Smooth muscle cell of the brain vasculature (primary cell): ENCODE measurements at places on chromosomes 12 and 14.
A peak's percentile ranks its signal among the peaks of the same experiment; 100 is the strongest.

DNA sequence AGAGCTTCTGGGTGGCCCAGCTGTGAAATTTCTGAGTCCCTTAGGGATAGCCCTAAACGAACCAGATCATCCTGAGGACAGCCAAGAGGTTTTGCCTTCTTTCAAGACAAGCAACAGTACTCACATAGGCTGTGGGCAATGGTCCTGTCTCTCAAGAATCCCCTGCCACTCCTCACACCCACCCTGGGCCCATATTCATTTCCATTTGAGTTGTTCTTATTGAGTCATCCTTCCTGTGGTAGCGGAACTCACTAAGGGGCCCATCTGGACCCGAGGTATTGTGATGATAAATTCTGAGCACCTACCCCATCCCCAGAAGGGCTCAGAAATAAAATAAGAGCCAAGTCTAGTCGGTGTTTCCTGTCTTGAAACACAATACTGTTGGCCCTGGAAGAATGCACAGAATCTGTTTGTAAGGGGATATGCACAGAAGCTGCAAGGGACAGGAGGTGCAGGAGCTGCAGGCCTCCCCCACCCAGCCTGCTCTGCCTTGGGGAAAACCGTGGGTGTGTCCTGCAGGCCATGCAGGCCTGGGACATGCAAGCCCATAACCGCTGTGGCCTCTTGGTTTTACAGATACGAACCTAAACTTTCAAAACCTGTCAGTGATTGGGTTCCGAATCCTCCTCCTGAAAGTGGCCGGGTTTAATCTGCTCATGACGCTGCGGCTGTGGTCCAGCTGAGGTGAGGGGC, 38.9 kb downstream of the DAD1 start:
- peak; percentile 49 for DNase-seq

DNA sequence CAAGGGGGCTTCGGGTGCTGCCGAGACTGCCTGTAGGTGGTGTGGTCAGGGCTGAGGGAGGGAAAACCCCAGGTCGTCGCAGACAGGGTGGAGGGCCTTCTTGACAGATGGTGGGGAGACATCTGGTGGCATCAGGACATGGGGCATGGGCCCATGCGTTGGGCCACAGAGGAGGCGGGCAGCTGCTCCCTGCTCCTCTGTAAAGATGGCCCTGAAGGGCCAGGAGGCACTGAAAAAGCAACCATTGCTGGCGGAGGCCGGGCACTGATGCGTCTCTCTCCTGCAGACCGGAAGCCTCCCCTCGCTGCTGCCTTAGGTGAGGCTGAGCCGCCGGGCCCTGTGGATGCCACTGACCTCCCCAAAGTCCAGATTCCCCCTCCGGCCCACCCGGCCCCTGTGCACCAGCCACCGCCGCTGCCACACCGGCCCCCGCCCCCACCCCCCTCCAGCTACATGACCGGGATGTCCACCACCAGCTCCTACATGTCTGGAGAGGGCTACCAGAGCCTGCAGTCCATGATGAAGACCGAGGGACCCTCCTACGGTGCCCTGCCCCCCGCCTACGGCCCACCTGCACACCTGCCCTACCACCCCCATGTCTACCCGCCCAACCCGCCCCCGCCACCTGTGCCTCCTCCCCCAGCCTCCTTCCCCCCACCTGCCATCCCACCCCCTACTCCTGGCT, 28.8 kb downstream of the CCNK start:
- no peak for DNase-seq

DNA sequence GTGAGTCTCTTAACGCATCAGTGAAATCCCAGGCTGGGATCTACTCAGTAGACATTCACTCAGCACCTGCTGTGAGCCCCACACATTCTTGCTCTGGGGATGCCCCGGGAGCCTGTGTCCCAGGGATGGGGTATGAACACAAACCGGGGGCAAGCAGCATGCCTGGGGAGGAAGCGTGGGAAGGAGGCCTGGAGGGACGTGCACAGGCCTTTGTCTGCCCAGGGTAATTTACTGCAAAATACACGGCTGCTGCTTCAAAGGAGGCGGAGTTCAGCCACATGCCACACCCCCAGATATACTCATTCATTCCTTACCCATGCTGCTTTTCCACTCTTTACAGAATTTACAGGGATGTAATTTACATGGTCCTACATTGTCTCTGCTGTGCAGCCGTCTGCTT, 187.8 kb downstream of the ADGRD1 start:
- no peak for DNase-seq

GRCh38 chr12:120429368-120429767, 8.5 kb upstream of the COX6A1 start:
- no peak for DNase-seq

DNA sequence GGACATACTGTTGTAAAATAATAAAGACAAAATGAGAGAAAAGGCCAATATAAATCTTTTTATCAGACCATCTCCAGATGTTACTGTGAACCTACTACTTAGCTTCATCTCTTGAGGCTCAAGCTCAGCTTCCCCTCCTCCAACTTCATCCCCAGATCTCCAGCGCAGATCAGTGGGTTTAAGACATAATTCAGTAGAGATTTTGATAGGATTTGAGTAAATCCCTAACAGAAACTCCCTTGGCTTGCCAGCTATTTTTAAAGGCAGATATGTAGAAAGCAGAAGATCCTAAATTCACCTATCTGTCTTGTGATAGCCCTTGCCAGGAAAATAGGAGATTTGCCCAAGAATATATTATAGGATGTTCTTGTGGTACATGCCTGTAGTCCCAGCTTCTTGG, 236.7 kb downstream of the FBXL14 start:
- DNase-seq: no peak

GRCh38 chr12:15047611-15048010, 74.8 kb downstream of the PDE6H start:
- no peak for DNase-seq

GRCh38 chr12:43835656-43836474, at the start of gene TMEM117:
TMEM117 (plus strand) TSS chr12:43836081.
- DNase-seq: no peak

GRCh38 chr12:89949457-89950195, 241.0 kb upstream of the ATP2B1 start:
- no peak for DNase-seq

- DNase-seq: no peak
Observed at GRCh38 chr12:55637467-55637866, 775 bp downstream of the OR10P1 start.

- no peak for DNase-seq
Observed at GRCh38 chr12:102010265-102010994, 51.4 kb downstream of the WASHC3 start.

DNA sequence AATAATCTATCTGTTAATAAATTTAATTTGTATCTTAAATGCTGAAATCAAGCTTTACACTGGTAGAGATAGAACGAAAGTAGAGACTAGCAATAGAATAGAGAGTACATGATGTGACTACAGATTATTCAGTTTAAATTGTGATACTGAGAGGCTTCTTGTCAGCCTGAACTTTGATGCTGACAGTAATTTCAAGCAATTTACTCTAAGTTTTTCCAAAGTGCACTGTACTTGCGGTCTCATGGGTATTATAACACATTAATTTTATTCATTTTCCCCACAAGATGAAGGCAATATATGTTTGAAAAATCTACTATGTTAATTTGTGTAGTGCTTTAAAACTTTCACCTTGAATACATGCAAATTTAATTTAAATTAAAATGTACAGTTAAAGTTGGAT, 914.0 kb upstream of the FBXO33 start:
- DNase-seq: no peak

GRCh38 chr12:49368240-49368600, 958 bp downstream of the SPATS2 start:
- DNase-seq: no peak

DNA sequence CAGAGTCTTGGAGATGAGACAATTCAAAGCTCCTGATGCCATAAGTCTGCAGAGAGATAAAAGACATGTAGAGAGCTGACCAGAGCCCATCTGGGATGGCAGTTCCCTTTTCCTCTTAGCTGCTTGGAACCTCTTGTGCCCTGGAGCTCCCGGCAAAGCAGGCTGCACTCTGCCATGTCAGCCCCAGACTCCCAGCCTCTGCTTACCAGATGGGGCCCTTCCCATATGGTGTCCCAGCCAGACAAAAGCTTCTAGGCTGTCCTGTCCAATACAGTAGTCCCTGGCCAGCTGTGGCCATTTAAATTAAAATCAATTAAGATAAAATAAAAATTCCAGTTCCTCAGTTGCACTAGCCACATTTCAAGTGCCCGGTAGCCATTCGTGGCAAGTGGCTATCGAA, 303.9 kb downstream of the TTC6 start:
- no peak for DNase-seq

DNA sequence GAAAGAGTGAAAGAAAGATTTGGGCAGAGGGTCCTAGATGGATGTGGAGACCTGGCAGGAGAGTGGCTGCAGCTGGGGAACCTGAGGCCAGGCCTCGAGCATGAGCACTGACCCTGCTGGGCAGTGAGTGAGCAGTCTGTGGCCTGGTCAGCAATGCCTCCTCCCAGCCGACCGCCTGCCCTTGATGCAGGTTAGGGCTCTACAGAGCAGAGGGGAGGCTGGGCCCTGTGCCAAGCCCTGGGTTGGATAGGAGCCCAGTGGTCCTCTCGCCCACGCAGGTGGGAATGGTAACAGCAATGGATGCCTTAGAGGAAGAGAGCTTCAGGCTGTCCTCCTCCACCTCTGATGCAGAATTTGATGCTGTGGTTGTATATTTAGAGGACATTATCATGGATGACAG, 59.8 kb downstream of the RAB35 start:
- DNase-seq: no peak

GRCh38 chr12:41051954-41052353, 136.2 kb upstream of the PDZRN4 start:
- DNase-seq: no peak

GRCh38 chr14:95495538-95496025, 20.9 kb downstream of the SYNE3 start:
- DNase-seq: no peak

- DNase-seq: no peak
Observed at GRCh38 chr12:123607756-123608155, 5.9 kb downstream of the DDX55 start.

GRCh38 chr14:73576391-73576790, 7.4 kb downstream of the ACOT2 start:
- no peak for DNase-seq

DNA sequence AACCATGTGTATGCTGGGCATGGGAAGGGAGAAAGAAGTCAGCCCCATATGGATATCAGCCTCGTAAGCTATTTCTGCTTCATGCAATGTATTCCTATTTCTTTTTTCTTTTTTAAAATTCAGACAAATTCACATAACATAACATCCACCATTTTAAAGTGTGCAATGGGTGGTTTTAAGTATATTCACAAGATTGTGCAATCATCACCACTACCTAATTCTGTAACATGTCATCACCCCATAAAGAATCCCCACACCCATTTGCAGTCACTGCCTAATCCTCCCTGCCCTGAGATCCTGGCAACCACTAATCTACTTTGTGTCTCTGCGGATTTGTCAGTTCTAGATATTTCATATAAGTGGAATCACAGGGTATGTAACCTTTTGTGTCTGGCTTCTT, 9.5 kb downstream of the POMT2 start:
- DNase-seq: no peak

DNA sequence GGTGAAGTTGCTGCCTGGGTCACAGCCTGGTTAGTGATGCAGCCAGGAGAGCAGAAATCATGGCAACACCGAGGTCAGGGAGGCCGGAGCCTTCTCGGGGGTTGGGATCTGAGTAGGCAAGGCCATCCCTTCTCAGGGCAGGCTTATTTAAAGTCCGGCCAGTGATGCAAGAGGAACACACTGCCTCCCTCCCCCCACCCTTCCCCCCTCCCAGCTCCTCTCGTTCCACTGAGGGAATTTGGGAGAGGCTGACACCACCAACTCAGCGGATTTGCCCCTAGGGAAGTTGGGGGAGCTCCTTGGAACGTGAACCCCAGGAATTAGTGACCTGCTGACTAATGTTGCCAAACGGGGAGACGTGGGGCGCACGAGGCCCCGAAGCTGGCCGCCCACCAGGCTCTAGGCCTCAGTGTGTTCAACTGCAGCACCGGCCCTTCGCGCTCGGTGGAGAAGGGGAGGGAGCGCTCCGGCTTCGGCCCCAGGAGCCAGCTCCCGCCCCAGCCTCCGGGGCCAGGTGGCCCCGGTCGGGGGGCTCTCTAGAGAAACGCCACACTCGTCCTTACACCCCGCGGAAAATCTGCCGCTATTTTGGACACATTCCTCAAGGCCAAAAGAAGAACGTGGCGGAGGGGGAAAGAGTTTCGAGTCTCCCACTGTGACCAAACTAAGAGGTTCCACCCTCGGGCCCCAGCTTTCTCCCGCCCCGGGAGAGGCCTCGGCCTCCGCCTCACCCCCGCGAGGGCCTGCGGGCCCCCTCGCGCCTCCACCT, 1.6 kb downstream of the CTDSP2 start:
- DNase-seq: no peak

DNA sequence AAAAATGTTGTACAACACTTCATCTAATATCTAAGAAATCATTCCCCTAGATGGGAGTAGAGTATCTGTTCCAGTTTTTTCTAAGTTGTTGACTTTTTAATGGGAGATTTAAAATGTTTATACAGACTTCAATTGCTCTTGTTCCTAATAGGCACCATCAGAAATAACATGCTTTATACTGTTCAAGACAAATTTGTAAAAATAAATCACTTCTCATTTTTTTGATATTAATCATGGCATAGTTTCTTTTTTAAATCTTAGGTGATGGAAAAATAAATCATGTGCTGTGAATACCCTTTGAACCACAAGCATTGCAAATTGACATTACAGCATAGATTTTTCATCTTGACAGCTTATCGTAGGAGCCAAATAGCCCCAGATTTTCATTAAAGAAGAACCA, 473.5 kb upstream of the MGAT4C start:
- no peak for DNase-seq

GRCh38 chr14:92460916-92461579, 52.5 kb upstream of the RIN3 start:
- no peak for DNase-seq

- DNase-seq: no peak
Observed at GRCh38 chr14:68363466-68363842, 429.4 kb downstream of the ZFP36L1 start.

- no peak for DNase-seq
Observed at GRCh38 chr12:62214846-62215245, 45.4 kb upstream of the USP15 start.

DNA sequence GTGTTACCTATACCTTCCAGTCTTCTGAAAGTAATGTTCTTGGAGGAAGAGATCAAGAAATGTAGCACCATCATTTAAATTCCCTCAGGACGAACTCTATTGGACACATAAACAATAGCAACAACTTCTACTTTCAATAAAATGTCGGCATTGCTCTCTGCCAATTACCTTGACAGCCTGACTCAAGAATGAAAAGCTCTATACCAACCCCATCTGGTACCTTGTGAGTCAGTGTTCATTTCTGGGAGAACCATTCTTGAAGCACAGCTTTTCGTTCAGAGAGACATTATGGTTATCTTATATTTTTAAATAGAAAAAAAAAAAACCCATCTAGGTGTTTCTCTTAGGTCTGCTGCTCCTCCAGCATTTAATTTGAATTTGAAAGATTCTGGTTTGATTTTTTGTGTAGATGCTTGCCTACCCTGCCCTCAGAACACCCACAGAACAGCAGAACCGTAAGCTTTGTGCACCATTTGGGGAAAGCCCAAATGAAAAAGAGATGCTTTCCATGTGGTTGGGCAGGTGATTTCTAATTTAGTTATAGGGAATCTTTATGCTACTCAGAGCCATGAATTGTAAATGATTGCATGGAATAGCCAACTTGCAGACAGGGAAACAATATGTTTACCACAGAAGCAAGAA, 156.0 kb downstream of the SAMD4A start:
- DNase-seq: no peak
